NCI-H446 treated with DMSO at 0.1 percent for 48 hours (cell line): ENCODE measurements at places on chromosomes 2 and 18.

DNA sequence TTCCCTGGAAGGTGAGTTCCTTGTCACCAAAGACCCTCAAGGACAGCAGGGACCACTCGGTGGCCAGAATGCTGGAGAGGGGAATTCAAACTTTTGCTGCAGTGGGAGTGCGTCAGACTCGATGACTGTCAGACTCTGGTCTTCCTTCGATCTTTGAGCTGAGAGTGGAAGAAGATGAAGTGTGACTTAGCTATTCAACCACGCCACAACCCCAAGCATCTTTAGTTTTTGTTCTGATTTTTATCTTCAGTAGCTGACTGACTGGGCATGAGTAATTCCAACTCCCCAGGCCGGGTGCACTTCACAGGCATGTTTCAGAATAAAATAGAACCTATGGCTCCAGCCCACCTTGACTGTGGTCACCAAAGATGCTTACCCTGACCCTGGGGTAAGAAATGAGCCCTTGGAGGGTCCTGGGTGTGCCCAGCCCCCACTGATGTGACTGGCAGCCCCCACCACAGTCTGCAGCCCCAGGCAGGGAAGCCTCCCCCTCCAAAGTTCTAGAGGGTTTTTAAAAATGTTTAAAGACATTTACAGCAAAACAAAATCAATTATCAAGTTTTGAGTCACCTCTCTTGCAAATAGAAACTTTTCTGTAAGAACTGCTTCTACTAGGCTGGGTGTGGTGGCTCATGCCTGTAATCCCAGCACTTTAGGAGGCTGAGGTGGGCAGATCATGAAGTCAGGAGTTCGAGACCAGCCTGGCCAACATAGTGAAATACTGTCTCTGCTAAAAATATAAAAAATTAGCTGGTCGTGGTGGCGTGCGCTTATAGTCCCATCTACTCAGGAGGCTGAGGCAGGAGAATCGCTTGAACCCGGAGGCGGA lies 24.9 kb upstream of the YWHAQ start:
- DNase-seq: no peak

DNA sequence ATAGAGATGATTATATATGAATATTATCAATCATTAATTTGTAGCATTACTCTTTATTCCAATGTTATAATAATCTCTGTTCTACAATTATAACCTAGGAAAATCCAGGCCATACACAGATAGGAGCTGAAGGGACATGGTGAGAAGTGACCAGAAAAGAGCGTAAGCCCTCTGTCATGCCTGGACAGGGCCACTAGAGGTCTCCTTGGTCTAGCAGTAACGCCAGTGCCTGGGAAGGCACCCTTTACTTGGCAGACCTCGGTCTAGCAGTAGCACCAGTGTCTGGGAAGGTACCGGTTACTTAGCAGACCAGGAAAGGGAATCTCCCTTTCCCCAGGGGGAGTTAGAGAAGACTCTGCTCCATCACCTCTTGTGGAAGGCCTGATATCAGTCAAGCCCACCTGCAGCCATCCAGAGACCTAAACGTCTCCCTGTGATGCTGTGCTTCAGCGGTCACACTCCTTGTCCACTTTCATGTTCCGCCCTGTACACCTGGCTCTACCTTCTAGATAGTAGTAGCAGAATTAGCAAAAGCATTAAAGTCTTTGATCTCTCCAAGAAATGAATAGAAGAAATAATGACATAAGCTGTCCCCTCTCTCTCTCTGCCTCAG lies 447.5 kb upstream of the FSIP2 start:
- no peak for DNase-seq

DNA sequence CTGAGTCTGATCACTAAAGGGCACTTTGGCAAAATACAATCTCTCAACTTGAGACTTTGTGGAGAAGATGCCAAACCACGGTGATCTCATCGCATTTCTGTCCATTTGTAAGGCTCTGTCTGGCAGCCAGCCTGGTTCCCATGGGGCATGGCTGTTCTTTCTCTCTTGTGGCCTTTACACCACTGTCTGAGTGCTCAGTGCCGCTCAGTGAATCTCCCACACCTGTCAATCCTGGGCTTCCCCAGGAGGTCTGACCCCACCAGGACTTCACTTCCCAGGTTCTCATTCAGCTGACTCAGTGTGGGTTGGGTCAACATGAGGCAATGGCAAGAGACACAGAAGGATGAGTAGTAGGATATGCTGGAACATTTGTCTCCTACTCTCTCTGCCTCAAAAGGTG lies 96.8 kb upstream of the TRIB2 start:
- no peak for DNase-seq

DNA sequence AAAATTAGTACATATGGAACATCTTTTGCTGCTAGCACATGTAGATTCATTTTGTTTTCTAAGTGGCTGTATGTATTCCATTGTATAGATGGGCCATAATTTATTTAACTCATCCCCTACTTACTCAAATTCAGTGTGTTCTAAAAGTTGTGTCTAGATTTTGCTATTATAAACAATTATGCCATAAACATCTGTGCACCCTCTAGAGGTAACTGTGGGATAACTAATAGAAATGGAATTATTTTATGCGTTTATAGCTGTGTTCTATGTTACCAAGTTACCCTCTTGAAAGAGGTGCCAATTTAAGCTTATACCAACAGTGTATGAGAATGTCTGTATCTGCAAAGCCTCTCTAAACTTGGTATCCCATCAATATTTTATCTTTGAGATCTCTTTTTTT lies 100.4 kb downstream of the MMADHC start:
- DNase-seq: no peak

DNA sequence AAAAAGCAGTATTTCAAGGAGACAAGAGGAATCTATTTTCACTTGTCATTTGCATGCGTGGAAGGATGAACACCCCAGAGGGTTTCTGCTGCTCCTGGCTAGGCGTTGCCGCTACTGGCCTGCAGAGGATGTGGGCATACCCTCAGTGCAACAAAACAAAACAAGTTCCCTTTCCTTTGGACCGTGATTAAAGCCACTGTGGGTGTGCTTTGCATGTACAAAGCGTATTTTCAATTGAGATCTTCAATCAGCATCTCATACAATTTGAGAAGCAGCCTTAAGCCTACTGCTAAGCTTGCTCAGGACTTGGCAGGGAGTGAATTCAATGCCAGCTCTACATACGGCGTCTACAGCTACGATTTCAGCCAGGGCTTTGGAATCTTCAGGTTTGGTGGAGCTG lies 298.4 kb downstream of the LPIN1 start:
- no peak for DNase-seq

- DNase-seq: no peak
Observed at GRCh38 chr18:49459404-49460171, 857 bp downstream of the DYM start.

DNA sequence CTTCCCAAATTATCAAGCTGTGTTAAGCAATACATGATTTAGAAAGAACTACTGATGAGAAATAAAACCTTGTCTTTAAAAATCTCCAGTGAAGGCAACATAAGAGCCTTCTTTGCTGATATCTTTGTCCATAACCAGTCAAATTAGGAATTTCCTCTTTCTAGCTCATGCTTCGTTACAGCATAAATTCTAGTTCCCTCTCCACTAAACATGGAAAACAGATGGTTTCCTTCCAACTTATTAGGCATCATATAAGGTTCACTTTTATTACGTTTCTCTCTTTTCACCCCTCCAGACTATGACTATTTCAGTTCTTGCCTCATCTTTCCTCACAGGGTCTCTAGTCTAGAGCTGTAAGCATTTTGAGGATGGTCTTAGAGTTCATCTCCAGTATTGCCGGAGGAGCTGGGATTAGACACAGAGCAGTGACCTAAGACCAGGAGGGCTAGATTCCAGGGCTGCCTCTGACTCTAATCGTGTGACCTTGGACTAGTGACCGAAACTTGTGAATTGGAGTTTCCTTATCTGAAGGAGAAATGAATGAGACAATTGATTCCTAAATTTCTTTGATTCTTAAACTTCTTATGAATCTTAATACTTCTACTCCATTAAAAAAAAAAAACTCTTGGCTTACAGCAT lies 195.5 kb upstream of the APCDD1 start:
- no peak for DNase-seq

DNA sequence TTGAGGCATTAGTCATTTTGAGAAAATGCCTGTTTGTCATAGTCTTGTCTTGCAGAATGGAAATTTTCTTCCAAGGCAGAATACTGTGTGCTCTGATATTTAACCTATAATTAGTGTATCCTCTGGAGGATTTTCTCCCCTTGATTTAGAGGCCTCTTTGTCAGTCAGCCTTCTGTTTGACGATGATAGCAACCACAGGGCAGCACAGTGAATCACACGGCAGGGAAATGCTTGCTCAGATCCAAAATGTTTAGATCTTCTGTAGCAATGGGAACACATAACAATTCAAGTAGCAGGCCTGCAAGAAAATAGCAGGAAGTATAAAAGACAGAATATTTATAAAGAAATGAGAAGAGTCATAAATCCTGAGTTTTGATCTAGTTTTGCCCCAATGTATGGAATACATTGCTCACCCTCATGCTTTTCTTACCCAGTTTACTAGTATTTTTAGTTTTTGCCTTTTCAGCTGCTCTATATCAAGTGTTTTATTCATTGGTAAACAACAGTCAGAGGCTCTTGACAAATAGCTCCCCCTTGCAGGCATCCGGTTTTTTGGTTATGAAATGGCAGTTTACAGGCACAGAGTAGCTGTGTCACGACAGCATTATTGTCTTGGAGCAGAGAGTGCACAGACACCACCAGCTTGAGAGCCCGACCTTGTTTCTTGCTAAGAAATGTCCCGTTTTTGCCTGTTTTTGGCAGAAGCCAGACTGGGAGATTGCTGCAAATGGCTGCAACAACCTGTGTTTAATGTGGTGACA lies 185.1 kb downstream of the MYO3B start:
- DNase-seq: no peak

DNA sequence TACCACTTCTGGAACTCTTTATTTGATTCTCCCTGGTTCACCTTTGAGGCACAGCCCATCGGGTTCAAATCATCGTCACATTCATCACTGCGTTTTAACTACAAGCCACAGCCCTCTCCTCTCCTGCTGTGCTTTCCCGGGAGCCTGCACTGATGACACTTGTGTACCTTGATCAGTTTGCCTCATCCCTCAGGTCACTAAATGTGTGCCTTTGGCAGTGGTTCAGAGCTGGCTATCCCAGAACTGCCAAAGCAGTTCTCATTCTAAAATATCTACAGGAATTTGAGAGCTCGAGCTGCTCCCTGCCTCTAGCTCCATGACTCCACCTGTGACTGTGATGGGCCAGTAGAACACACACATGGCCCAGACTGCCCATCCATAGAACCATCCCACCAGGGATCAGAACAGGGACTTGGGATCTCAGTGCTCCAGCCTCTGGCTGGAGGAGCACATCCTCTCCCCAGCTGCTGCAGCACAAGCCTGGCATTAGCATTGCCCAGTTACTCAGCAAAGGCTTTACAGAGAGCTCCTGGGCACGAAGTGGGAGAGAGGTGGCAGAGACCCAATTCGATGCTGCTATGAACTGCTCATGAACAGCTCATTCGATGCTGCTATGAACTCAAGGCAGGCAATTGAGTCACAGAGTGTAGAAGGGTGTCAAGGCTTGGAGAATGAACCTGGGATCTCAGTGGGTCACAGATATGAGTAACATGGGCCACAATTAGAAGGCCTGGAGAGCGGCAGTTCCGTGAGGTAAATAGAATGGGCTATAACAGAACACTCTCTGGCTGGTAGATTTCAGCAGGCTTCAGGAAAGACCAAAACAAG lies 41.9 kb downstream of the EVA1A start:
- DNase-seq: no peak

GRCh38 chr2:3604991-3605961 lies 10.4 kb downstream of the COLEC11 start:
- no peak for DNase-seq

GRCh38 chr2:42340938-42341636 lies 19.9 kb downstream of the COX7A2L start:
- no peak for DNase-seq

GRCh38 chr2:140621583-140622362 lies 1509.0 kb downstream of the LRP1B start:
- peak; percentile 28 for DNase-seq

DNA sequence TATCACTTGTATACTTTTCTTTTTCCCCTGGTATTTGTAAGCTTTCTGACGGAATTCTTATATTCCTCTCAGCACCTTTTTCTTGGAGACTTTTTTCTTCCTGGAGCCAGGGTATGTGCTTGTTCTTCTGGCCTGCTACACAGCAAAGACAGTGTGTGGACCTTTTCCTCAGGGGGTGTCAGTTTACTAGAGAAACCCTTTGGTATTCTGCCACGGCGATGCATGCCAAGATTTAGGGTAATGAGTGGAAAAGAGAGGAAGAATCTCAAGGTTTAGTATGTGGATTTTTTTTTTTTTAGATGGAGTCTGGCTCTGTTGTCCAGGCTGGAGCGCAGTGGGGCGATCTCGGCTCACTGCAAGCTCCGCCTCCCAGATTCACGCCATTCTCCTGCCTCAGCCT lies 152.2 kb downstream of the PHLPP1 start:
- DNase-seq: peak; percentile 35

DNA sequence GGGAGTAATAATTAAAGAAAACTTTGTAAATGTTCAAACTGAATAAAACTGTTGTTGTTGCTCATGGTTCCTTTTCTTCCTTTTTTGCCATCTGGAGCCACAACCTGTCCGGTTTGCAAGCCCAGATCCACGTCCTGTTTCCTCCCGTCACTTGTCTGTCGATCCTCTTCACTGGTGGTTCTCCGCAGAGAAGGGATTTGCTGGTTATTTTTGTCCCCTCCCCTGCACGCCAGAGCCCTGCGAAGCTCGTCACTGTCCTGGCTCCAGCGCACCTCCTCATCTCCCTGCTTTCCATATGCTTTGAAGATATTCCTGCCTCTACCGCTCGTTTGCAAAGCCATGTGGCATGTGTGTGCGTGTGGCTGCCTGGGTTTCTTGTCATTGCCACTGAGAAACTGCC lies 461.4 kb downstream of the RNF144A start:
- DNase-seq: no peak

DNA sequence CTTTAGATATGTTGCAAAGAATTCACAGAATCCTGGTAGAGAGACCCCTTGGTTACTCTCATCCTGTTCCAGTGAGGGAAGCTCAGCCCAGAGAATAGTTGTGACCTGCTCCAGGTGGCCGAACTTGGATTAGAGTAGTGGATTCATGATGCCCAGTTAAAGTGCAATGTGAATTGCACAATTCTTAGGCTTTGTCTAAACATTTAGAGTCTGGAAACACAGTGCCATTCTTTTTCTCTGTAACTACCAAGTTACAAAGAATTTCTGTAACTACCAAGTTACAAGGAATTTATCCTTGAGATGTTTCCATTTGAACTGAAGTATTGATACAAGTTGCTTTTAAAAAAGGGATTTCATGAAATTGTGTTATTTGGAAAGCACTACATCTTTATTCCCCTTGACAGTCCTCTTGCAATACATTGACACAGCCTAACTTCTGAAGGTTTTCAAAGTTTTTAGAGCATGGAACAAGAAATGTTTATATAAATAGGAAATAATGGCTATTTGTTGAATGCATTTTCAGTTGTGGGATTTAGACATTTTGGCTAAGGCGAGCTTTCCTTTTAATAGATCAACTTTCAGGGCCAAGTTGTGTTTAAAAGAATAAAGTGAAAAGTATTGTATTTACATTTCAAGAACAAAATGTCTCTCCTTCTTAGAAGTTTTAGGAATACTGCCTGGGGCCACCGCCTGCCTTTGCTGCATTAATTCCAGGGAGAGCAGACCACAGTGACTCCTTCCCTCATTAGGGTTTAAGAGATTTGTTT lies 315.0 kb downstream of the LPIN1 start:
- DNase-seq: no peak
